ENCODE measurements at places on chromosomes 13 and 19.
A peak's percentile ranks its signal among the peaks of the same experiment; 100 is the strongest.

DNA sequence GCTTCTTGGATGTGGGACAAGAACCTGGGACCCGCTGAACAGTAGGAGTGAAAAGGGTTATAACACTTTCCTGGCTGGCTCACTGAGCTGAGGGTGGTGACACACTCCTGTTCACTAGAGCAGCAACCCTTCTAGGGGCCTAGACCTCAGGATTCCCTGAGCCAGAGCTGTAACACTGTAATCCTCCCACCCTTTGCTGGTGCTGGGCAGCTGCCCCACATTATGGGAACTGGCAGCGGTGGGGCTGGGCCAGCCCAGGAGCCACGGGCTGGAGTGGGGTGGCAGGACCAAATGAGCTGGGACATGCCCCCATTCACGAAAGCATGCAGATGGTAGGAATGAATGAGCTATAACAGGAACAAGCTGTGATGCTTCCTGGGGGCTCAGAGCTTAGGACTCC, 110.6 kb downstream of the B3GLCT start:
- no peak for DNase-seq

DNA sequence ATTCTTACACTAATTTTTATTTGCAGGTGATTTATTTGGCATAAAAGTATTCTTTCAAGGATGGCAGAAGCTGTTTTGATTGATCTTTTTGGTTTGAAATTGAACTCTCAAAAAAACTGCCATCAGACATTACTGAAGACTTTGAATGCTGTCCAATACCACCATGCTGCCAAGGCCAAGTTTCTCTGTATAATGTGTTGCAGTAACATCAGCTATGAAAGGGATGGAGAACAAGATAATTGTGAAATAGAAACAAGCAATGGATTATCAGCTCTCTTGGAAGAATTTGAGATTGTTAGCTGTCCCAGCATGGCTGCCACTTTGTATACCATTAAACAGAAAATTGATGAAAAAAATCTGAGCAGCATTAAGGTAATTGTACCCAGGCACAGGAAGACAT, 1.2 kb downstream of the LACC1 start:
- no peak for DNase-seq

DNA sequence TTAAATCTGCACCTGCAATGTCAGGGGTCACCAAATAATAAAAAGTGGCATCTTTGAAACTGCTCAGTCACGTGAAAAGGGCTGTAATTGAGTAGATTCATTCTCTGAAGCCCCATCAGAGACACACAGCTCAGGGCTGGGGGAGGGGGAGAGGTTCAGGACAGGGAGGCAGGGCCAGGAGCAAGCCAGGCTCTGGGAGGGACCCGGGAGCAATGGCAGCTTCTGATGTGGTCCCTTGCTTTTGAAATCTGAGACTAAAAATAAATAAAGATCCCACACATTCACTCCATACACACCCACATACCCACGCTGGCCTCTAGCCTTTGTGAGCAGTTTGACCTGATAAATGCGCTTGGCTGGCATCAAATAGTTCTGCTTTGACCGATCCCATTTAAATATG, 32.8 kb downstream of the GSX1 start:
- DNase-seq = no peak

DNA sequence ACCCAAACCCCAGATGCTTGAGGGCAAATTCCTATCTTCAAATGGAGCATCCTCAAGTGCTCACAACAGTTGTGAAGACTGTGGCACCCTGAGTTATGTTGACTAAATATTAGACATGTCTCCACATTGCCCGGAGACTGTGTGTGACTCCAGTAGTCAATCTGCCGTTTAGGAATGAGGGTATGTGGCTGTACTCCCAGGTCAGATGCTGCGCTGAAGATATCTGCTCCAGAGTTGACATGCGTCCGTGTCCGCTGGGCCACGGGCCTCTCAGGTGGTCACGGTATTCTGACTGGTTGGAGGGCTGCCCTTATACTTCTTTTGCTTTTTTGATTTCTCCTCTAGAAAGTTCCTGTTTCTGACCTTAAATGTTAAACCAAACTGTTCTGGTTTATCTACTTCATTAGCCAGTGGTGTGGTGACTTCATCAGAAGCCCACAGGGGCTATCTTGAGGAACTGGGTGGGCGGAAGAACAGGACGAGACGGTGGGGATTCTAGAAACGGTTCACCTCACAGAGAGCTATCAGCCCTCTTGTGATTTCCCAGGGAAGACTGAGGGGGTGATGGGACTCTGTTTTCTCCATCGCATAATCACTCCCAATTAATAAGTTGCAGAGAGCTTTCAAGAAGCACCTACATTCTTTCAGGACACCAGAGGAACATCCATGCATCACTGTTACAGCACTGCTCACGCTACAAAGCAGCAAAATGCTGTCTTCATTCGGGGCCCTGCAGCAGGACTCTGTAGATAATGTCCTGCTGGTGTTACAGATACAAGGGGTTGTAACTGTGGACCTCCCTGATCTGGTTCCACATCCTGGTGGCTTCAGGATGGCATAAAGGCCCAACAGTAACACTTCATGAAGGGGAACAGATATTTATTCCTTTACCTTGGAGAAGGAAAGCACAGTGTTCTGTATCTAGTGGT, 1.3 kb upstream of the LCP1 start:
- DNase-seq = no peak

DNA sequence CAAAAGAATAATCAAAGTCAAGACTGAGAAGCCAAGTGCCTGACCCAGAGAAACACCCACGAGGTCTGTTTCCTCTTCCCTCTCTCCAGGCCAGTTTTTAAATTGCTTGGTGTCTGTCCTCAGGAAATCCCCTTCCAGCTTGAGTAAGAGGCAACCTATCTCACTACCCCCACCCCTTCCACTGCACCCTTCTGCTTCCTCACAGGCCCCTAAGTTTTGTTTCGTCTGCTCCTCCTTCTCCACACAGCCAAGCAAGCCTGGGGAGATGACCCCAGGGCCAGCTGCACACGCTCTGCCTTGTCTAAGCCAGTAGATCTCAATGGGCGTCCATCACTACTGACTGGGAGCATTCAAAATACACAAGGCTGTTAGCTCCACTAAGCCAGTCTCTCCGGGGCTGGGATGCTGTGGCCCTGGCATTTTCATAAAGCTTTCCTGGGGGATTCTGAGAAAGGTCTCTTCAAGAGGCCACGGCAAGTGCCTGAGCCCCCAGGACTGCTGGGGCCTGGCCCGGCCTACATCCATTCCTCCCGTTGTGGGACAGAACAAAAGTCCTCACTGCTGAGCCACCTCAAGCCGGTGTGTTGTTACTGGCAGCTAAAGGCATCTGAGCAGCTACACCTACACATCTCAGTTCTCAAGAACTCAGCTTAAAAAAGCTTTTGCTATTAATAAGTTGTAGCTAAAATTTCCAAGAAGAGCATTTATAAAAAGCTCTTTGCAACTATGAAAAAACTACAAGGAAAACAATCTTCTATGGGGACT, 14.9 kb upstream of the IL4I1 start:
- no peak for DNase-seq

- DNase-seq = peak; percentile 89
Measured at GRCh38 chr19:3969435-3970312, 1.2 kb downstream of the DAPK3 start.

GRCh38 chr13:75514080-75514995, 23.3 kb downstream of the COMMD6 start:
- DNase-seq = peak; percentile 27

GRCh38 chr19:31331536-31331935, 17.7 kb downstream of the TSHZ3 start:
- DNase-seq = no peak

- DNase-seq = peak; percentile 38
Measured at GRCh38 chr19:38409631-38410133, 6.8 kb downstream of the FAM98C start.

DNA sequence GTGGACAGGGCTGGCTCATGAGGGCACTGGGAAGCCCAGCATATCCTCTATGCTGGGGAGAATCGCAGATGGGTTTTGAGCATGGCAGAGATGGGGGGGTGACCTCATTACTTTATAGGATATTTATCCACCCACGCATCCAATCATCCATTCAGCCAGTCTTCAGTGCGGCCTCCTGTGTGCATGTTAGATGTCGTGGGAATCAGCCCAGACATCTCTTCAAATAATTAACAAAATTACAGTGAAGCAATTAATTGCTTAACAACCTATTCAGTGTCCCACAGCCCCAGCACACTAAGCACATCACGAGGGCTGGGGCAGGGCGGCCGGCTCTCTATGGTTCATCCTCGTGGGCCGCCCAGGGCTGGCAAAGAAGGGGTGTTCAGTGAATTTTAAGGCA, 21.6 kb downstream of the LIG1 start:
- DNase-seq = no peak

GRCh38 chr19:7844951-7845350, 14.9 kb downstream of the EVI5L start:
- no peak for DNase-seq

DNA sequence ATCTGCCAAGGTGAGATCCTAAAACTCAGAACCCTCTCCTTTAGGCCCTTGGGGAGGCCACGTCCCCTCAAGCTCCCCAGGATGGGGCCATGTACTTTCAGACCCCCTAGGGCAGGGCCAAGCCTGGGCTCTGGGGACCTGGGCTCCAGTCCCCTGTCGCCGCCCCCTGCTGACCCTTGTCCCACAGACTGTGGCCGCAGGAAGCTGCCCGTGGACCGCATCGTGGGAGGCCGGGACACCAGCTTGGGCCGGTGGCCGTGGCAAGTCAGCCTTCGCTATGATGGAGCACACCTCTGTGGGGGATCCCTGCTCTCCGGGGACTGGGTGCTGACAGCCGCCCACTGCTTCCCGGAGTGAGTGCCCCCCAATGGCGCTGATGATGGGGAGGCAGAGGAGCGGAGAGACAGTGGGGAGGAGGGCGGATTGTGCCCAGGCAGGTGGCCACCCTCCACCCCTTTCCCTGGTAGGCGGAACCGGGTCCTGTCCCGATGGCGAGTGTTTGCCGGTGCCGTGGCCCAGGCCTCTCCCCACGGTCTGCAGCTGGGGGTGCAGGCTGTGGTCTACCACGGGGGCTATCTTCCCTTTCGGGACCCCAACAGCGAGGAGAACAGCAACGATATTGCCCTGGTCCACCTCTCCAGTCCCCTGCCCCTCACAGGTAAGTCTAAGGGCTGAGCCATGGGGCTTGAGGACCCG, 18.8 kb downstream of the HPN start:
- DNase-seq = no peak

DNA sequence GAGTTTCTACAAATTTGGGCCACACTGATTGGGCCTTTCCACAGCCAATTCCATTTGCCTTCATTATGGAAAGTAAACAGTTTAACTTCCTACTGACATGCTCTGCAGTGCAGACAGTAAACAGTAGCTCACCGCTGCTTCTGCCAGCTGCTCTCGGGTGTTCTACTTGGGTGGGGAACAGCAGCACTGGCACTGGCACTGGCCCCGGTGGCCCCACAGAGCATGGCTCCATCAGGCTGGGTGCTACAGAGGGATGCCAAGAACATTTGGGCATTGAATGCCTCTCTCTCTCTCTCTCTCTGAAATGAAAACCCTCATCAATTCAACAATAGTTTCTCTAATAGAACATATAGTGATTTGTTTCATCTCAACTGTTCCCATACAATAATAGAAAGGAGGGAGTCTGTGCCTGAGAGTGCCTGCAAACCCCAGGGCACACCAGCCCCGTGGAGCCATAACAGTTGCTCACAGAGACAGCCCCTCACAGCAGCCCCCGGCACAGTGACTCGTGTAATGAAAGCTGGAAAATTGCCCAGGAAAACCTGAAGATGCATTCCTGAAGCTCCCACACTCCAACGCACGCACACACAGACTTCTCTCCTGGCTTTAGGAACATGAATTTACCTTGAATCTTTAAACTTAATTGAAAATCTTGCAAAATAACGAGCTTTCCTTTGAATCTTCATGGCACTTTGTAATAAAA, 38.2 kb upstream of the GJB6 start:
- DNase-seq = peak; percentile 15

- no peak for DNase-seq
Measured at GRCh38 chr13:97191142-97191541, 31.0 kb upstream of the MBNL2 start.

DNA sequence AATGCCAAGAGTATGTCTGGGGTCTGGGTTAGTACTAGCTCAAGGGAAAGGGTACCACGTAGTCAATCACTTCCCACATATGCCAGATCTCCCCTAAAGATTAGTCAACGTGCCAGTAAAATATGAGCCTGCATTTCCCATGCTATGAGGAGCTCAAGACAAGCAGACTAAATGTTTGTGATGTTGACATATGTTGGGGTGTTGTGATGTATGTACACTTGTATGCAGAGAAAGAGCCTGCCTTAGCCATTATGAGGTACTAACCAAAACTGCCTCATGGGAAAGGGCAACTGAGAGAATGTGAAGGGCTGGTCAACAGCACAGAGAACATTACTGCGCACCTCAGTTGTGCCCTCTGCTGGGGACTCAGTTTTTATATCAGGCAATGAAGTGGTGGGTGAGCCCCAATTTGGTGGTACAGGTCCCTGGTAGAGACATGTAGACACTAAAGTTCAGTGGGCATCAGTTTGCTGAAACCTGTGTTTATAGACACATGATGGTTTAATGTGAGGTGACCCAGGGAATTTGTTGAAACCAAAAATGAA, 287.0 kb downstream of the DCT start:
- peak; percentile 16 for DNase-seq

All from astrocyte of the spinal cord (primary cell).